ENCODE measurements at places on chromosomes 4 and X.

DNA sequence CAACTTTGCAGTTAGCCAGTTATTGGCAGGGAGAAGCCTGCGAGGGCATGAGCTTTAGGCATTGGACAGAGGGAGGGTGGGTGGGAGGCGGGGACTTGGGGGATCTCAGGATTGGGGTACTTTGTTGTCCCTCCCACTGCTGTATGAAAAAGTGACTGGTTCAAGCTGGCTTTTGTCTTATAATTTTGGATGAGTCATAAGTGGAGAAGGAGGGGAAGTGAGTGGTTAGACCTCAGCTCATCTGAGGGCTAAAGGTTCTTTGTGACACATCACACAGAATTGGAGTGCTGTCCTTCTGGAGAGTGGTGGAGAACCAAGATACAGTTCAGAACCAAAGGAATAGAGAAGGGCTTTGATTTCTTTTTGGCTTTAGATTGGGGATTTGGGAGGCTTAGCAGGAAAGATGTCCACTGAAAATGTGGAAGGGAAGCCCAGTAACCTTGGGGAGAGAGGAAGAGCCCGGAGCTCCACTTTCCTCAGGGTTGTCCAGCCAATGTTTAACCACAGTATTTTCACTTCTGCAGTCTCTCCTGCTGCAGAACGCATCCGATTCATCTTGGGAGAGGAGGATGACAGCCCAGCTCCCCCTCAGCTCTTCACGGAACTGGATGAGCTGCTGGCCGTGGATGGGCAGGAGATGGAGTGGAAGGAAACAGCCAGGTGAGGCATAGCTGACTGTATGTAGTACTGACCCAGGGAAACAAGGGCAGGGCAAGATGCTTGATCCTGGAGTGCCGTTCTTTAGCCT lies at the start of gene SLC4A4:
TSS of gene SLC4A4 (plus strand) at position 175 of the 748 bp plus-strand sequence.
- no peak for DNase-seq

- no peak for DNase-seq
Measured at GRCh38 chrX:130909469-130910136, 6.6 kb upstream of the ENOX2 start.

DNA sequence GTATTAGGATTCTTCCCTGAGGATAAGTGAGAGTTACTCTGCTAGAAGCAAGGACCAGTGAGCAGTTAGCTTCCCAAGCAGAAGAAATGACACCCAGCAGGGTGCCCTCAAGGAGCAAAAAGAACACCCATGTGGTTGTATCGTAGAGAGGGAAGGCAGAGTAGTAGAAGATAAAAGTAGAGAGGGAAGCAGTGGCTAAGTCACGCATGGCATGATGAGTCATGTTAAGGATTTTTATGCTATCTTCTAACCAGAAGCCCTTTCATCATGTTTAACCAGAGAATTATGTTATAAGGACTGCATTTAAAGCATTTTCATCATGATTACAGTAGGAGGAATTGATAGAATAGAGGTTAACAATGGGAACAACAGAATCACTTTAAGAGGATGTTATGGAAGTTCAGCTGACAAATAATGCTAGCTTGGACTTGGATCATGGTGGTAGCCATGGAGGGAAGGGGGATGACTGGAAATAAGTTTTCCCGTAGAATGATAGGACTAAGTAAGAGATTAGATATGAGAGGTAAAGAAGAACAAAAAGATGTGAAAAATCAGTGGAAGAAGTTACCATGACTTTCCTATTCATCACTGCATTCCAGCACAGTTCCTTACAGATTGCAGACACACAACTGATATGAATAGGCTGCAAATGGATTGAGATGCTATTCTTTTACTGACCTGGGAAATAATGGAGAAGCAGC lies 383.5 kb upstream of the INTU start:
- no peak for DNase-seq

- DNase-seq, result no peak
Measured at GRCh38 chr4:179989975-179990374, 2253.2 kb upstream of the TENM3 start.

DNA sequence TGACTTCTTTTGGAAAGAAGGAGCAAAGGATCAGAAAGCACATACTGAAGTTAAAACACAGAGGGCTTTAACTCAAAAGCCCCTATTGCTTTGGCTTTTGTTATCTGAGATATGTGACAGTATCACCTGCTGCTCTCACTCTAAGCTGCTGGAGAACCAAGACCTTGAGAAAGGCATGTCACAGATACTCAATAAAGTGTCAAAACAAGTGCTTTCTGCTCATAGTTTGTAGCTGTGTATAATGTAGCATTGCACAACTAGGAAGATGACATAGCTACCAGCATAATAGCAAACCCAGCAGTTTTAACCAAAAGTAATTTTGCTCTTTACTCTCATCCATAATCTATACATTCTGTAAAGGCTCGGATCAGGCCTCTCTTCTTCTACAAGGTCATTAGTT lies 159.6 kb downstream of the LHFPL1 start:
- DNase-seq, result no peak

GRCh38 chr4:165560941-165561340 lies 182.1 kb downstream of the CPE start:
- DNase-seq, result no peak

- DNase-seq, result no peak
Measured at GRCh38 chr4:61442936-61443335, 242.8 kb downstream of the ADGRL3 start.

DNA sequence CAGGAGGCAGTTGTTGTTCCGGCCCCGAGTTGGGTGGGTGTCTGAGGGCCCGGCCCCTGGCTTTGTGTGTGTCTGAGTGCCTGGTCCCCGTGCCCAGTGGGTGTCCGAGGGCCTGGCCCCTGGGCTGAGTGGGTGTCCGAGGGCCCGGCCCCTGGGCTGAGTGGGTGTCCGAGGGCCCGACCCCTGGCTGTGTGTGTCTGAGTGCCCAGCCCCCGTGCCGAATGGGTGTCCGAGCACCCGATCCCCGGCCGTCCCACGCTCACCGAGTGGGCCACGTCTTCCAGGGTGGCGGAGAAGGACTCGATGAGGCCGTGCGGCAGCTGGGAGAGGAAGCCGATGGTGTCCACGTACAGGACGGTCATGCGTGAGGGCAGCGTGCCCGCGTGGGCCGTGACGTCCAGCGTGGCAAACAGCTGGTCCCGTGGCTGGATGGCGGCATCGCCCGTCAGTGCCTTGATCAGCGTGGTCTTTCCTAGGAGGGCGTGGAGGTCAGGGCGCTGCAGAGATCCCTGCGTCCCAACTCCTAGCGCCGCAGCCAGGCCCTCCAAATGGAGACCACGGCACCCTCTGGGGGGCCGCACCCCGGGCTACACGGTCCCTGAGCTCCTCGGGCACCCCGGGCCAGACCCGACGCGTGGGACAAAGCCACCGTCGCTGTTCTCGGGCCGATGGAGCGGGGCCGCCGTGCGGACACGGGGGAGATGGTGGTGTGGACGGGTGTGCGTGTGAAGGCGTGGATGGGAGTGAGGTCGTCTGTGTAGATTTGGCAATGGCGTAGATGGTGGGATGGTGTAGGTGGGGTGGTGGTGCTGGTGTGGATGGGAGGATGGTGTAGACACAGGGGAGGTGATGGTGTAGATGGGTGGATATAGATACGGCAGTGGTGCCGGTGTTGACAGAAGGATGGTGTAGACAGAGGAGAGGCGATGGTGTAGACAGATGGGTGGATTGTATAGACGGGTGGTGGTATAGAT lies 7.2 kb downstream of the GTPBP6 start:
- DNase-seq, result no peak

GRCh38 chrX:120419463-120419862 lies 49.6 kb downstream of the LAMP2 start:
- DNase-seq, result no peak

DNA sequence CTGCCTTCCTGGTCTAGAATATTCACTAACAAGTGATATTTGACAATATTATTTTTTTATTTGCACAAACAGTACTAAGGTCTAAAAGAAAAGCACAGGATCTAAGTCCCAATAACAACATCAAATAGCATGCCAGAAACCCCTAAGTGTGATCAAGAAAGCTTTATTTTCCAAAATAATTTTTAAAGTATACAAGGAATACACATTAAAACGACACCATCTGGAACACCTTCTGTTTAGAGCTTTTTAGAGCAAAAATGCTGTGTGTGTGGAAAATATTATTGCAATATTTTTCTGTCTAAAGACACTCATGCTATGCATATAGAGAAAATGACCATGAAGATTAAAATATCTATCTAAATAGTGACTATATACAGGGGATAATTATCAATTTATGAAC lies 103.1 kb downstream of the ARAP2 start:
- no peak for DNase-seq

GRCh38 chr4:114265342-114265741 lies 285.9 kb upstream of the ARSJ start:
- no peak for DNase-seq

Data from stimulated activated CD4-positive, alpha-beta T cell treated with anti-CD3 and anti-CD28 coated beads, Interleukin-1b, Interleukin-23, amount 100 ng/mL, for 4 hours (primary cell).